Suprapubic skin (tissue), 4 donors: ENCODE measurements at places on chromosomes 11 and 22. TPM values are rescaled to one million over a fixed set of nuclear protein-coding genes. Genes with fewer than 3 reads are reported as not detected.
A peak's percentile ranks its signal among the peaks of the same experiment; 100 is the strongest.

DNA sequence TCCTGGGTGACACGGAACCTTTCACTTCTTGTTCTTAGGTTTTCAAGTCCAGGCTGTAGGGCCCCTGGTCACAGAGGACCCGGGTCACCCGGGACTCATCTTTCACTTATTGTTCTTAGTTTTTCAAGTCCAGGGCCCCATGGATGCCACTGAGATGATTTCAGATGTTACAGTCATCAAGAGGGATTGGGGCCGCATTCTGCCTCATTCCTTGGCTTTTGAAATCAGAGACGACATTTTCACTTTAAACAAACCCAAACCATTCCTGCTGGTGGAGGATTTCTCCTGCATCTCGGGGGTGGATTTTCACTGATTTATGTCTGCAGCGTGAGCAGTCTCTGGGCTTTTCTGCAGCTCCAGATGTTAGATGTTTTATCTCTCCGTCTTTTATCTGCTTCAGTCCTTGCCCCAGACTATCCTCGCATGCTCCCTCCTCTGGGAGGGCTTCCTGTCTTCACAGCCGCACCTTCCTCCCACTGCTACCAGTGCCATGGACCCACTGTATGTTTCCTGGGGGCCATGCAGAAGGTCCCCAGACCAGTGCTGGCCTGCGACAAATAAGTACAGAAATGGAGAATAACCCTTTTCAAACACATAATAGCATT is 27.4 kb downstream of the FBLN1 start:
- DNase-seq = no peak

DNA sequence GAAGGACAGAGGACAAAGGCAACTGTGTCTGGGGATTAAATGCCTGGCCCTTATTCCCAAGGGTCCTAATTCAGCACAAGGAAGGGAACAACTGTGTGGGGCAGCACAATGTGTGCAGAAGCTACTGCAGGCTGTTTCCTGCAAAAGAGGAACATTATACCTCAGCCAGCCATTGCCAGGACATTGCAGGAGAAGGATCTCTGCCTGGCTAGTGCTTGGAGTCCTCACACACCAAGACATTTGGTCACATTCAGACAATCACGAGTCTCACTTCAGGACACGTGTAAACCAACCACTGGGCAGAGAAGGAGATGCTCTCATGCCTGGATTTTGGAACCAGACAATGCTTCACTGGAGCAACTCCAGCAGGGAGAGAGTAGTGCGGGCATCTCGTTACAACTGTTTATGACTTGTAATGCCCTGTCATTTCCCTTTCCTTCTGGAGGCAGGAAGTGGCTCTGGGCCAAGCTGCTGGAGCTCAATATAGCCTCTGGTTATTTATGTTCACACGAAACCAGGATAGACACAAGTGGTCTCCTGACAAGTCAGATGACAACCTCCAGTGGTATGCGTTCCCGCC is 23.9 kb upstream of the ZC3H12C start:
- DNase-seq = no peak

- no peak for DNase-seq
Measured at GRCh38 chr11:86117001-86117711, 48.3 kb upstream of the PICALM start.

Gene MMP8
- not detected for total RNA-seq

DNA sequence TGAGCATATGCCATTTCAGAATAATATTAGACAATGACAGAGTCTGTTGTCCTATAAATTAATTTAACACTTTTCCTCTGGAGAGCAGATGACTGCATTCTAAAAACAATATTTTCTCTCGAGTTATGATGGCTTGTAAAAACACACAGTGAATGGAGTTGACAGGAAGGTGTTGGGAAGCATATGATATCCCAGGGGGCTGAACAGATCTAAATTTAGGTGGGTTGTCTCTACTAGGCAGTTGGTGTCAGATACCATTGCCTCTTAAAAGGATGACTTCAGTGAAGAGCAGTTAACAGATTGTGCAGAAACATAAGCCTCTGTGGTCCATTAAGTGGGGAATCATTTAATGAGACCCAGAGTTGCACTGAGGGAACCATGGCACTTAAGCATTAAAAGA is 30.7 kb downstream of the SVIP start:
- DNase-seq = no peak

Gene POTEH
- total RNA-seq = not detected

DNA sequence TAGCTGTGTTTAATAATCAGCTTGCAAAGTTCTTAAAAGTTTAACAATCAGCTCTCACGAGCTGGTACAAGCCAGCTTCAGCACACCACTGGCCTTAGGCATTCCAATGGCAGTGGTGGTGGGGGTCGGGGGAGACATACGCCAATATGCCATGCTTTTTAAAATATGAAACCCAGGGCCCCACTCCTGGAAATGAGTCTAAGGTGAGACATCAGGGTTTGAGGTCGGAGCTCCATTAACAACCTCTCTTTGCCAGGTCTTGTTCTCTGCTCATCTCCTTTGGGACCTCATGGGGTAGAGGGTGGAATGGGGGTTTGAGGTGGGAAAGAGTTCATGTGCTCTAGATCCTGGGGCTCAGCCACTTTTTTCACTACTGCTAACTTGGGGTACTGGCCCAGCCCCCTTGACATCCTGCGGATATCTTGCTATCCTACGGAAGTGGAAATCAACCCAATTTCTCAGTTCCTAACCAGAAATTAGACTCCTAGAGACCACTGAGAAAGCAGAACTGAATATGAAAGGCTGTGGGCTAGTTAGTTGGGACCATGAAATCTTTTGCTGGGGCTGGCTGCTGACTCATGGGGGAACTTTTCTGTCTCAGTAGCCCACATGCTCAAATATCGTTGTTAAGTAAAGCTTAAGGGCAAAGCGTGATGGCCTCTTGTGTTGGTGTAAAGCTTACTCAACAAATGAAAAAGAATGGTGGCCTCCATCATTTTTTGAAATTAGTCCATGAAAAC is 90.1 kb downstream of the PDHX start:
- DNase-seq = no peak

DNA sequence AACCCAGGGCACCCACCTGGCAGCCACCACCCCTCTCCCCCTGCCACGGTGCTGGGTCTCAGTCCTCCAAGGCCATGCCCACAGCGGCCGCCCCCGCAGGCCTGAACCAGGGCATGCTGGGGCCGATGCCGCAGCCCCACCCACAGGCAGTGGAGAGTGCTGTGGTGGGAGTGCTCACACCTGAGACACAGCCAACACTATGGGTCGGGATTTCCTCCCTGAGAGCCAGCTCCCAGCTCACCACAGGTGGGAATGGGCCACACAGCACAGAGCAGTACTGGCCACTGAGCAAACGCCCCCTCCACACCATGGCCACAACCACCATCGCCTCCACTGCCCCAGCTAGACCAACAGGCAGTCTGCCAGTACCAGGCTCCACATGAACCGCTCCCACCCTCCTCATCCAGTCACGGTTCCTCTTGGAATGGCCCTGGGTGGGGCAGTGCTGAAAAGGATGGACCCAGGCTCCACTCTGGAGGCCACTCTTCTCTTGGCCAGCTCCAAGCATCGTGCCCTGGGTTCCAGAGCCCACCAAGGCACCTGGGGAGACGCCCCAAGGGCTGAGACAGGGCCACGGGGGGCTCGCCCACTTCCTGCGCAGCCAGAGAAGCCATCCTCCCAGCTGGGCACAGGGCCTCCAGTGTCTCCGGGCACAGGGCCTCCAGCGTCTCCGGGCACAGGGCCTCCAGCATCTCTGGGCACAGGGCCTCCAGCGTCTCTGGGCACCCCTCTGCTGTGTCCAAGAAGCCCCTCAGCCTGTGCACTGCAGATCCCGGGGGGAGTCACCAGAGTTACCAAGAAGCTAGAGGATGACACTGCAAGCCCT is 14.2 kb downstream of the MOB2 start:
- DNase-seq = peak; percentile 58

Gene DDI1
- not detected for total RNA-seq

Gene ARRB1
- total RNA-seq = 24.8 TPM

GRCh38 chr11:130613396-130613795 is 165.0 kb downstream of the ADAMTS15 start:
- DNase-seq = no peak

GRCh38 chr11:121842192-121842585 is 273.8 kb downstream of the BLID start:
- no peak for DNase-seq

GRCh38 chr11:1727096-1727690 is 23.2 kb downstream of the IFITM10 start:
- peak; percentile 35 for DNase-seq

GRCh38 chr11:34303028-34303570 is 54.7 kb downstream of the ABTB2 start:
- DNase-seq = no peak

GRCh38 chr11:1832920-1833295 is 1.9 kb upstream of the SYT8 start:
- DNase-seq = peak; percentile 66

Gene EMID1
- 3.1 TPM for total RNA-seq

Gene SLC37A2
- total RNA-seq = 124 TPM
